ENCODE measurements at places on chromosomes 2 and 18.

DNA sequence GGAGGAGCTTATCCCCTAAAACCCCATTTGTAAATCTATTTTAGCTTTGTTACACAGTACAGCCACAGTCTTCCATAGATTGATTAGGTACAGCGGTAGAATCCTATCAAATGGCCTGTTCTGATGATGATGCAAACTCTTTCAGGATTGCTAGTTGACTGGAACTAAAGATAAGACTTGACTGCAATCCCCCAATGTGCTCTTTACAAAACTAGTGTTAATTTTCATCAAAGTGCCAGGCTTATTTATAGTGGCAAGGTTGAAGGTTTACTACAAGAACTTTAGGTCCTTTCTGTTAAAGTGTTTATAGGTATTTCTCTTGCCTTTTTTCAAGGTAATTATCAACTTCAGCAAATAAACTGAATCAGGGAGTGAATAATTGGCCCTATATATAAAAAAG, 9.0 kb upstream of the OTX1 start:
- DNase-seq = no peak

DNA sequence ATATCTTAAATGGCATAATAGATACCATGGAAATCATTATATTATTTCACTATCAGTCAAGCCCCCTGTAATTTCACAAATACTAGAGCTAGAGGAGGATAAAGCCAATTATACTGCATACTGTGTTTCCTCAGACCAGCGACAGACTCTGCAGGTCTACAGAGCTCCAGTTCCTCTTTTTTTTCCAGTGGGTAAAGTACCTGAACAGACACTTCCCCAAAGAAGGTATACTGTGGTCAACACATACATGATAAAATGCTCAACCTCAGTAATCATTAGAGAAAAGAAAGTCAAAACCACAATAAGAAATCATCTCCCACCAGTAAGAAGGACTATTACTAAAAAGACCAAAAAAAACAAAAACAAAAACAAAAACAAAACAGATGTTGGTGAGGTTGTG, 44.6 kb downstream of the SCN7A start:
- no peak for DNase-seq

DNA sequence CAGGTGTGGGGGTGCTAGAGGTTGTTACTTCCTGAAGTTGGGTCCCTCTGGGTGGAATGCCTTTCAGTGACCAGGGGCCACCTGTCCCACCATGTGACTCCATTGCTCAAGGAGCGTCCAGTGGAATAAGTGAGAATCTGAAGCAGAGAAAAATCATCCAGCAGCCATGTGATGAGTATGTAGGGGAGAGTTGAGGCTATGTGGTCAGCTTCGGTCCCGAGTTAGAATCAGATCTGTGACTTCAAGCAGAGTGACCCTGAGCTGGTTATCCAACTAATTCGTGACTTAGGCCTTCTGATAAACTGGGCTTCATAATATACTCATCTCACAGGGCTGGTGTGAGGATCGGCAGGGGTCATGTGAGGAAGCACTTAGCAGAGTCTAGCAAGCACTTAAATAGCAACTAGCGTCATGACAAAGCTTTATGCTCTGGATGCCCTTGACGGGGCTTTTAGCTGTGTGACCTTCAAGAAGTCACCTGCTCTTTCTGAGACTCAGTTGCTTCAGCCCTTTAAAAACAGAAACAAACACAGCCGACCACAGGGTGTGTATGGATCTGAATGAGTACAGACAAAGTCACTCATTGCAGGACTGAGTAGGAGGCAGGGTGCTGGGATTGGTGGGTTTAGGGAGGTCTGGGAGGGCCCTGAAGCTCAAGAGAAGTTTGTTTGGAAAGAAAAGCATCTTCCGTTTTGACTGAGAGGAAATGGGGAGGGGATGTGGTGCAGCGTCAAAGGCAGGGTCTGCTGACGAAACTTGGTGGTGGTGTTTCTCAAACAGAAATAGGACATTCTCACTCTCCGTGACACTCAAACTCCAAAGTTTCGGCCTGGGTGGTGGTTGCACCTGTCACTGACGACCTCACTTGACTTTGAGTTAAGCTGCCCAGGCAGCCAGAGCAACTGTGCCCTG, 264.0 kb upstream of the CXCR4 start:
- DNase-seq = no peak

DNA sequence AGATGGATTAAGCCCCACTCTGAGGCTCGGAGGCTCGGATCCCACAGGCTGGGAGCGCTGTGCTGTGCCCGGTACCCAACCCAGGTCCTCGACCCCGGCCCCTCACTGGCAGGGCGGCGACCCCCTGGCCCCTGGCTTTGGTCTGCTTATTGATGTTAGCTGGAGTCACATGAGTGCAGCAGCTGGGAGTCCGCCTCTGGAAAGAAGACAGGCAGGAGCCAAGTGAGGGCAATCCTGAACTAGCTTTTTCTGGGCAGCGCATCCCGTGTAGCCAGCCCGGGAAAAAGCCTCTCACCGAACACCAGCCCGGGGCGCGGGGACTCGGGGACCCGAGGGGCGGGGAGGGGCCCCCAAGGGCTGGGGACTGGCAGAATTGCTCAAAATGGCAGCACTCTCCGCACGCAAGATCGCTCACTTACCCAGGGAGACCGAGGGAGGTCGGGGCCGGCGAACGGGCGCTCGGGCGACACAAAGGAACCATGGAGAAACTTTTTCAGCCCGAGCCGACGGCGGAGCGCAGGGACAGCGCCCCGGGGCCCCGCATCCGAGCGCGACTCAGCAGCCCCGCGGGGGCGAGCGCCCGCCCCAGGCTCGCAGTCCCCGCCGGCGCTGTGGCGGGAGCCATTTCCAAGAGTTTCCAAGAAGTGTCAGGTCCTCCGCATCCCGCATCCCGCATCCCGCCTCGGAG, 567 bp downstream of the TMEM200C start:
- DNase-seq = peak; percentile 36

GRCh38 chr18:48676756-48677368, 138.0 kb downstream of the CTIF start:
- peak; percentile 80 for DNase-seq

DNA sequence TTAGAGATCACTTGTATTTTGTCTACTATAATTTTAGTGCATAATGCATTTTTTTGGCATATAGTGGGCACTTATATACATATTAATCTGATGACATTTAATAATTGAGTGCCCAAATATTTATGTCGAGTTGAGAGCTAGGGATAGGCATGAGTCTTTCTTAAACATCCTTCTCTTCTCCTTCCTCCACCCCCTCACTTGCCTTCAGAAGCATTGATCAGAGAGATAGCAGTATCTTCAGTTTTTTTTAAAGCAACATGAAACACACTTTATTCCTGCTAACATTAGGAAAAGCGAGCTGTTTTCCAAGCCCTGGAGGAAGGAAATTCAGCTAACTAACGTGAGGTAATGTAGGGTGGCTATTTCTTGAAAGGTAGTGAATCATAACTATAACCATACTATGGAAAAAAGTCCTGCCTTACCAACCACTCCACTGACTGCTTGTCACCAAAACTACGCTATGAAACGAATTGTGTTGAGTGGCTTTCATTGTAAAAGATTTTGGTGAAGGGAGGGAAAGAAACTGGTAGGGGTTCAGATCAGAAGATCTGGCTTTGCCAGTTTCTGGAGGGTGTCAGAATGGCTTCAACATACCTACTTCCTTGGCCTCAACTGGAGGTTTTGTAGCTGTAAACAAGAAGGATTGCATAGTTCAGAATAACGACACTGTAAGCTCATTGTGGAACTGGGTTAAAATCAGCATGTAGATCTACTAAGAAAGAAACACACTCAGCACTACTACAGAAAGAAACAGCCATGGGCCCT, 2.3 kb upstream of the ITGA4 start:
- DNase-seq = no peak

- no peak for DNase-seq
Observed at GRCh38 chr2:232568161-232568560, 17.7 kb downstream of the EIF4E2 start.

- no peak for DNase-seq
Observed at GRCh38 chr2:134934641-134935040, 16.0 kb downstream of the CCNT2 start.

DNA sequence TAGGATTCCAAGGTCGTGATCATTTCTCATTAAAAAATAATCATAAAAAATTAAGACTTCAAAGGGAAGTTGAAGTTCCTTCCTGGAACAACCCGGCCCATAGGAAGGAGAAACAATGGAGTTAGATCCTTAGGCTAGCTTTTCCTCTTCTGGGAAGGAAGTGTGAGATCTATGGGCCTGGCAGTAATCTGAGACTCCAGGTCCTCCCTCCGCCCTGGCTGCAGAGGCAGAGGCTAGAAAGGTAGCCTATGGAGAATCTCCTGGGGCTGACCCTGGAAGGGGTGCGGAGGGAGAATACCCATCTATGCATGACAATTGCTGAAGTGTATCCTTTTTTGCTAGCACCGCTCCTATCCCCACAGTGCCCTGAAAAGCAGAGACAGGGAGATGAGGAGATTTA, 37.9 kb downstream of the TRIB2 start:
- DNase-seq = no peak
